Karpas-422 (cell line): ENCODE measurements at places on chromosomes 3 and 15.

- no peak for DNase-seq
Observed at GRCh38 chr3:55491296-55491816, 4.2 kb upstream of the WNT5A start.

DNA sequence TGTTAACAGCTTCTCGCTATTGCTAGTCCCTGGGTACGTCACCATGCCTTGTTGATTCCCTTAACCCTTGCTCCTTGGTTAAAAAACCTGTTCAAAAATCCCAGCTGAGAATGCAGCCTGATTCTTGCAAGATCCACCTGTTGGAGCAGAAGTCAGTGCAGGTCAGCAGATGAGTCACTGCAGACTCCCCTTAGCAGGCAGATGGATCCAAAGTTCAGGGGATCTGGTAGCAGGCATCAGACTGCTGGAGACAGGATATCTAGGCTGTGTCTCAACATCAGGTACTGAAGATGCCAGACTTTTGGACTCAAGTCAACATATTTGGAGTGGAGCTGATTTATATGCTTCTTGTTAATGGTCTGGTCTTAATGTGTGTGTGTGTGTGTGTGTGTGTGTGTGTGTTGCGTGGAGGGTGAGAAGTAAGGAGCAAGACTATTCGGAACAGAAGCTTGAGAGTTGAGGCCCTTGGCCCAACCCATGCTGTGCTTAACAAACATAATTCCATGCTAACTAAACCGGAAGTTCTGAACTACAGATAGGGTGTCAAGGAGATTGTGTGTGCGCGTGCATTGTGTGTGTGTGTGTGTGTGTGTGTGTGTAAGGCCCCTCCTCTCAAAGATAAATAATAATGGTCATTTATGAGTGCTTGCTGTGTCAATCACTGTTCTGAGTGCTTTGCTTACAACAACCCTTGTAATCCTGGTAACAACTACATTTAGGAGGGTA is 1.0 kb upstream of the C3orf52 start:
- no peak for DNase-seq

DNA sequence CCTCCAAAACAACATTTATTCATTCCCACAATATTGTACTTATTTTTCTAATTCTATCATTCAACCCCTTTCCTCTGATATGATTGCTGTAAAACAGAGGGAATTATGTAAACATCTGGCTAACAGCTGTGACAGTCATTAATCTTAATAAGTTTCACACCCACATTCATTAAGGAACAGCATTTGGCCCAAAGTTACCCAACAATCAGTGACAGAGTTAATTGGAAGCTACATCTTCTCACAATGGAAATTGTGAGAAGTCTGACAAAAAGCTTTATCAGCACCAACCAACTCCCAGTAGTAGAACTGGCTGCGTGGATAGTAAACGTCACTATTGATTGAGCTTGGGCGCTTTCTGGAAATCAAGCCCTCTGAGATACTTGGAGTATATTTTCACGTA is 165.8 kb upstream of the SLC24A5 start:
- DNase-seq: no peak

- no peak for DNase-seq
Observed at GRCh38 chr3:122435950-122436349, 20.1 kb upstream of the WDR5B start.

DNA sequence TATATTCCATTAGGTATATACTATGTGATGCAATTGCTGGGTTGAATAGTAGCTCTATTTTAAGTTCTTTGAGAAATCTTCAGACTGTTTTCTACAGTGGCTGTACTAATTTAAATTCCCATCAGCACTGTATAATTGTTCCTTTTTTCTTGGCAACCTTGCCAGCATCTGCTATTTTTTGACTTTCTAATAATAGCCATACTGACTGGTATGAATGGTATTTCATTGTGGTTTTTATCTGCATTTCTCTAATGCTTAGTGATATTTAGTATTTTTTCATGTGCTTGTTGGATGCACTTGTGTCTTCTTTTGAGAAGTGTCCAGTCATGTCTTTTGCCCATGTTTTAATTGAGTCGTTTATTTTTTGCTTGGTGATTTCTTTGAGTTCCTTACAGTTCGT is 145.1 kb upstream of the PLSCR5 start:
- DNase-seq: no peak

GRCh38 chr3:25907081-25907480 is 117.2 kb downstream of the OXSM start:
- no peak for DNase-seq

DNA sequence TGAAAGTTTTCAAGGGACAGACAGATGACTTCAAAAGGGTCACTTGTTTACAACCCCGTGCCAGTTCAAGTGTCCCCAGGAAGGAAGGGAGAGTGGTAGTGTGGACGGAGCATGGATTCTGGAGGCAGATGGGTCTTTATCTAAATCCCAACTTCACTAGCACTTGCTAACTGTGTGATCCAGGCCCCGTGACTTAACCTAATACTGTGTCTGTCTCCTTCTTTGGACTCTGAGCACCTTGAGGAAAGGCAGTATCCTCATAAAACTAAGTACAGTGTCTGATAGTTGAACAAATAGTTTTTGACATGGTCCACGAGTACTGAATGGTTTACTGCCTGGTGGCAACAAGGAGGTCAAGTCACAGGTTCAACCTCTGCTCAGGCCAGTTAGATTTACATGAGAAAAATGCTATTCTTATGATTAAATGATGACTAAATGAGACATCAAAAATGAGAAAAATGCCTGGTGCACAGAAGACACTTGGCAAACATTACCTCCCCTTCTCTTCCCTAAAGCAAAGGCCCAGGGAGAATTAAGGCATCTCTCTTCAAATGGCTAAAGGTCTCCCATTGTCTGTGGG is 48.9 kb downstream of the ABCC5 start:
- DNase-seq: no peak

DNA sequence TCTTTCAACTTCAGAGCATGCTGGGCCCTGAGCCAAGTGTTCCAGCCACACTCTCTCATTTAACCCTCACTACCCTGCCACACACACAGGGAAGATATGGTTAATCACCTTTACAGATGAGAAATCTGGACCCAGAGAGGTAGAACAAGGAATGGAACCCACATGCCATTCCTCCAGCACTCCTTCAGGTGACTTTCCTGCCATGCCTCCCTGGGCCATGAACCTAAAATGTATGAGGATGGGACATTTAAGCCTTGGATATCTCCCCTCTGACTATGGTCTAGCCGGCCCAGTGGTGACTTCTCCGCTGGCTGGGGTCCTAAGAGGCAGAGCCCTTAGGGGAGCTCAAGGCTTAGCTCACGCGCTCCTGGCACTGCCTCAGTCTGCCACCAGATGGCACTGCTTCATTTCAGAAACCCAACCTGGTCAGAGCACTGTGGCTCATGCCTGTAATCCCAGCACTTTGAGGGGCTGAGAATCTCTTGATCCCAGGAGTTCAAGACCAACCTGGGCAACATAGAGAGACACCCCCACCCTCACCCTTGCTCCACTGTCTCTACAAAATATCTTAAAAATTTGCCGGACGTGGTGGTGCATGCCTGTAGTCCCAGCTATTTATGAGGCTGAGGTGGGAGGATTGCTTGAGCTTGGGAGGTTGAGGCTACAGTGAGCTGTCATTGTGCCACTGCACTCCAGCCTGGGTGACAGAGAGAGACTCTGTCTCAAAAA is 2.2 kb upstream of the DCAF1 start:
- DNase-seq: peak; percentile 94

DNA sequence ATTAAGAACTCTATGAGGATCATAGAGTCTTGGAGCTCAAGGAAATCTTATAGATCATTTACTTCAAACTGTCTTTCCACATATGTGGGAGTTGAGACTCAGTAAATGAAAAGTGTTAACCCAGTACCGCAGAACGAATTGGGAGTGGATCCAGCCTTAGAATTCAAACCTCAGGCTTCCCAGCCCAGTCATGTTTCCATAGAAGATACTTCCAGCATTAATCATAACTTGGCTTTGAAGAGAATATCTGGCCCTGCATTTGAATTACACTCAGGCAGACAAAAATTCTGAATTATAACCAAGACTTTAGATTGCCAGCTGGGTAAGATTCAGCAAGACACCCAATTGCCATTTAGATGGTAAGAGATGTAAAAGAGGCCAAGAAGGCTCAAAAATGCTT is 972.0 kb downstream of the TUSC7 start:
- DNase-seq: no peak

- DNase-seq: no peak
Observed at GRCh38 chr15:53549697-53550305, 209.7 kb downstream of the WDR72 start.

GRCh38 chr3:52743152-52743551 is 27.6 kb downstream of the NEK4 start:
- no peak for DNase-seq

DNA sequence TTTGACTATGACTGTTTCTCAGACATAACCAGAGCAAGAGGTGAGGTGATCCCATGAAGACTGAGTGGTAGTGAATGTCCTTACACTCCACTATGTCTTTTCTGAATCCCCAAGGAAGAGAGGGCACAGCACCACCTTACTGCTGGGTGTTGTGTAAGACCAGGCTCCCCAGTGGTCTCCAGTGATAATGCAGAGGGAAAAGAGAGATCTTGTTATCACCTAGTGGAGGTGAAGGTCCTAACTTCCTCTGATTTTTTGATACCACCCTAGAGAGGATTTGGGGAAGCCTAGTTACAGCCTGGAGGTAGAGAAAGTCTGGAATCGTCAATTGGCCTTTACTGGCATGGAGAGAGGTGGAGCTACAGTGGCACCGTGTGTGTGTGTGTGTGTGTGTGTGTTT is 288.0 kb upstream of the BCHE start:
- DNase-seq: no peak

DNA sequence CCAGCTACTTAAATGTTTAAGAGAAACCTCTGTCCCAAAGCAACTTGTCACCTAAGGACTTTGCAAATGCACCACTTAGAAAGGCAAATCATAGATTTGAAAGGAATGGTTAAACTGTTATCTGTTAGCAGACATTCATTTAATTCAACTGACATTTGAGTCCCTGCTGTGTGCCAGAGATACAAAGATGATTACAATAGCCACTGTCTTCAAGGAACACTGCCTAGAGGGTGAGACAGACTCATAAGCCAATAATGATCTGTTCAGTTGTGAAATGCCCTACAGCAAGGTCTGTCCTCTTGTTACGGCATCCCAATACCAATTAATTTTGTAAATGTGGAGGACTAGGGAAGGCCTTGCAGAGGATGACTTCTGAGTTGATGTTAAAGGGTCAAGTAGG is 113.1 kb downstream of the ATG7 start:
- DNase-seq: no peak

GRCh38 chr15:26260517-26261133 is 397.5 kb upstream of the ATP10A start:
- peak; percentile 72 for DNase-seq

DNA sequence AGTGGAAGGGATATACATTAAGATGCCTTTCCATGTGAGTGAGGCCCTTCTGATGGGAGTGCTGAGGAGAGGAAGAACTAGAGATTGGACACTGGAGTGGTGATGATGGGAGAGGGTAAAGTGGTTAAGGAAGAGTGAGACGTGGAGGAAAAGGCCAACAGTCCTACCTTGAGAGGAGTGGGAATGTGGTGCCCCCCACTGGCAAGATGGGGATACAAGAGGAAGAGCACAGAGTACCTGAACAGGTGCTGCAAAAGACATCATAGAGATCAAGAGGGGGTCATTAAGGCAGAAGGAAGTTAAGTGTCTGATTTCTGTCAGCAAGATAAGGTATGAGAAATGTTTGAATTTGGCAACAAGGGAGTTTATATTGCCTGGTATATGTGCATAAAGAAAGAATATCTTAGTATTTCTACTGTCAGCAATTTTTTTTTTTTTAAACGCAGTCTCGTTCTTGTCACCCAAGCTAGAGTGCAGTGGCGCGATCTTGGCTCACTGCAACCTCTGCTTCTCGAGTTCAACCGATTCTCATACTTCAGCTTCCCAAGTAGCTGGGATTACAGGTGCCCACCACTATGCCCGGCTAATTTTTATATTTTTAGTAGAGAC is 34.0 kb downstream of the ARIH2 start:
- DNase-seq: no peak

GRCh38 chr3:90041995-90042394 is 934.6 kb downstream of the EPHA3 start:
- no peak for DNase-seq

GRCh38 chr3:172562871-172563865 is 39.9 kb upstream of the TNFSF10 start:
- no peak for DNase-seq

GRCh38 chr15:52728899-52729298 is 49.7 kb upstream of the ATOSA start:
- no peak for DNase-seq

DNA sequence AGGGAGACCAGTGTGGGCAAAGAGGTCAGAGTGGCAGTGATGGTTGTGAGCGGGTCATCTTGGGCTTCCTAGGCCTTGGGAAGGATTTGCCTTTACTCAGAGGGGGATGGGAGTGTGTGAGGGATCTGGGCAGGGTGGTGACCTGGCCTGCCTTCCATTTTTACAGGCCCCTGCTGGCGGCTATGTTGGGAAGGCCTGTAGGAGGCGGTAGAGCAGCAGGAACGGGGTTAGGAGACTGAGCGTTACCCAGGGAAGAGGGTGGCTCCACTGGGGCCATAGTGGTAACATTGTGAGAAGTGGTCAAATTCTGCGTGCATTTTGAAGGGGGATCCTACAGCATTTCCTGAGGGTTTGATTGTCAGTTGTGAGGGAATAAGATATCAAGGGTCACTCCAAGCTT is 307.3 kb upstream of the CTDSPL start:
- DNase-seq: peak; percentile 73

GRCh38 chr3:44914936-44915335 is 40.5 kb downstream of the TGM4 start:
- no peak for DNase-seq

DNA sequence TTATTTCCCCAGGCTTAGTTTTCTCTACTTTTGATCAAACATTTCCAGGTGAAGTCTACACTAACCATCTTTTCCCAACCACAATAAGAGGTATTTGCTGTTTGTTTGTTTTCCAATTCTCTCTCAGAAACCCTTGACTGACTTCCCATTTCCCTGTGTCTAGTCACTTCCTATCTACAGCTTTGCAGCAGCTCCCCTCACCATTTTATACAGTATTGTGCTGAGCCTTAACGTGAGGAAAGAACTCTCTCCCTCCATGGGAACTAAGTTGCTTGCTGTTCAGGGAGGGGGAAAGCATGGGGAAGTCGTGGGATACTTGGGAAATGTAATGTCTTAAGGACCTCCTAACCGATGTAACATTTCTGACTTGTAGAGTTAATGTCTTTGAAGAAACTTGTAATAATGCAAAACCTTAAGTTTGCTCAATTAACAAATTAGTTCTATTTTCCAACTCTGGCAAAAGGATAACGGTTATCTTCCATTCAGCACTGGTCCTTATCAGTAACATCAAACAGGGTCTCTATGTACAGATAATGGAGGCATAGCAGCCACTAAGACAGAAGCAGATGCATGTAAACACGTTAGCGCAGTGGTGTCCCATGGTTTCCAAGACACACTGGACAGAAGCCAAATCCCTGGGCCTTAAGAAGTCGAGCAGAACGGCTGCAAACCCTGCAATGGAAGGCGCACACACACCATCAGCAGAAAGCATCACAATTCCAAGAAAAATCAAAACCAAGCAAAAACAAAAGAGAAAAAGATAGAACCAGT is 39.7 kb downstream of the NPTN start:
- no peak for DNase-seq

DNA sequence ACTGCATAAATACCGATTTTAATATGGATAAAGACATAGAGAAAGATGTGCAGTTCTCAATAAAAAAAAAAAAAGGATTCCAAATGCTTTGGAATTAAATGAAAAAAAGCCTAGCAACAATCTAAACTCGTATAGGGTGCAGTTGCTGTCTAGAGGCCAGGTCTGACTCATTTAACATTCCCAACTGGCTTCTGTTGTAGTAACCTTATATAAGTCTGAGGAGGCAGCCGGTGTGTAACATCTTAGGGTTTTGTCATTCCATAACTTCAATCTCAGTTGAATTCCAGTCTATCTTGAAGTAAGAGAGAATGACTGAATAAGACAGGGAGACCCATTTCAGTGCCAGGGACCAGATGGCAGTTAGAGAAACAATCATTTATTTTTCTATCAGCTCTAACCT is 6.5 kb downstream of the PDCD10 start:
- DNase-seq: no peak
